ENCODE measurements at places on chromosomes 4 and X. TPM values are rescaled to one million over a fixed set of nuclear protein-coding genes. Genes with fewer than 3 reads are reported as not detected.

TLR2 gene
- total RNA-seq, result 1.2 TPM

DNA sequence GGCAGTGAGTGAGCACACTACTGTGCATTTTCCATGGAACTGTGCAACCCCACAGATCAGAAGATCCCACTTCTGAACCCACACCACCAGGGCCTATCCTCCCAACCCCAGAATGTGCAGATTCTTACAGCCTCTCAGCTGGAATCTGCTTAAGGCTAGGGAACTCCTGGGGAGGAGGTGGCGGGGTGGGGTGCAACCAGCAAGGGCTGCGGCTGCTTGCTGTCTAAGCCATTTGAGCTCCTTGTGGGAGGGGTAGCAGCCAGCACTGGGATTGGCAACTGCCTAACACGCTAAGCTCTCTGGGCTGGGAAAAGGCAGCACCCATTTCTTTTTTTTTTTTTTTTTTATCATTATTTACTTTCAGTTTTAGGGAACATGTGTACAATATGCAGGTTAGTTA is 353.3 kb downstream of the RAB28 start:
- no peaks in the 10 kb centered on the region for H3K36me3 ChIP-seq
- DNase-seq, result no peak
- no peaks in the 10 kb centered on the region for H3K27me3 ChIP-seq
- H3K4me3 ChIP-seq, result no peak overlapping the region

KLHL4 gene
- total RNA-seq, result 4.5 TPM

DNA sequence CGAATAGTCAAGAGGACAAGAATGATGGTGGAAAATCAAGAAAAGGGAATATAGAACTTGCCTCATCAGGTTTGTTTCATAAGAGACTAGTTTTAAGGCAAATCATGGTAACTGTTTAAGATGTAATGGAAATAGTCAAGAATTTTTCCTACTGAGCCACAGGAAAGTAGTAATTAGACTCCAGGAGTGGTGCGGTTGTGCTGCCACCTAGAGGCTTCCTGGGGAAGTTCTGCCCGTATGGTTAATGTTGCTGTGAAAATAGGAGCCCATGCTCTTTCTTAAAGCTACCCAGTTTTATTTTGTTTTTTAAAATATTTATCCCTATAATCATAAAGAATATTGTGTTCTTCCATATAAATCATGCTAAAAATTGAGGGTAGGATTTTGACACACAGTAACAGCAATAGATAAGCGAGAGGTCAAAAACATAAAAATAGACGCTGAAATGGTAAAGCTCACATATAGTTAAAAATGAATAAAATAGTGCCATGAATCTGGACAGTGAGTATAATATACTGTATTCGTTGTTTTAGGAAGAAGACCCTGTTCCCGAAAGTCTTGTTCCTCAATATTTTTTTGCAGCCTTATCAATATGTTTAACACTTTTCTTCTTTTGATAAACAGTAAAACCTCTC is 87.0 kb downstream of the PHOX2B start:
- peaks cover 6% of the 10 kb centered on the region for H3K36me3 ChIP-seq
- no peak overlapping the region for H3K27ac ChIP-seq
- DNase-seq, result peak; percentile 71
- no peak overlapping the region for H3K4me3 ChIP-seq

DNA sequence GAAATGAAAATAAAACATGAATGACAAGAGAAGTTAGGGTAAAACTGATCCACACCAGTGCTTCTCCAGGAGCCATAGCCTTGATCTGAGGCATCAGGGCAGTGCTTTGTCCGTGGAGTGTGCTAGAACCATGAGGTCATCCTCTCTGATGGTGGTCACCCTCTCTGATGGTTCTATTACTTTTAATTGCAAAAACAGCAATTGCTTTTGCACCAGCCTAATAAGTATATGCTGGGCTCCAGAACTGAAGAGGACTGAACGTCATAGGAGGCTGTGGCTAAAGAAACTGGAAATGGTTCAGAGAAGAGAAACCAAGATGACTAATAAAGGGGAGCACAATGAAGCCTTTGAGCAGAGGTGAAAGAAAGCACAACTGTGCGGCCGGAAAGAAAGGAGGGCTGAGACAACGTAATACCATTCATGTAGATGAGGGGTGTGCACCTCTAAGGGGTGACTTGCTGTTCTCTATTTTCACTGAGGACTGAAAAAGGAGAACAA is 17.0 kb upstream of the TMEM154 start:
- no peaks in the 10 kb centered on the region for H3K36me3 ChIP-seq
- H3K4me3 ChIP-seq, result no peak overlapping the region
- H3K27me3 ChIP-seq, result no peaks in the 10 kb centered on the region
- DNase-seq, result no peak

DNA sequence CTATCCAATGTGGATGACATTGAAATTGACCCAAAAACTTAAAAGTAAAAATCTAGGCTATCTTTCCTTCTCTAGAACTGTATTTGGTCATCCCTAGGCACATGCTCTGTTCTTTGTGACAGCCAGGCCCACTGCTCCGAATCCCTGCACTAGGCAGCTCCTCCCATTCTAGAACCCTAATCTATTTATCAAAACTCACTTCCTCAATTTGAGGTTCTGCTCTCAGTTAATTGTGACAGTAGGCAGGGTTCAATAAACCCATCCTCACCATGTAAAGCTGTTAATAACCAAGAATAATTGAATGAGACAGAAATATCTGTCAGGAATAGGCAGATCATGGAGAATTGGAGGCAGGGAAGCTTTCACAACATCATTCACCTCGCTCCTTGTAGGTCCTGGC is 51.9 kb upstream of the IRF2 start:
- H3K4me1 ChIP-seq, result no peaks in the 10 kb centered on the region
- no peak overlapping the region for H3K27ac ChIP-seq
- no peak for DNase-seq
- H3K27me3 ChIP-seq, result peaks cover 5% of the 10 kb centered on the region

- H3K36me3 ChIP-seq, result no peaks in the 10 kb centered on the region
- no peak overlapping the region for H3K4me3 ChIP-seq
These were observed 18.4 kb upstream of the RNF4 start for GRCh38 chr4:2450394-2451035.

F11 gene
- total RNA-seq, result 1.0 TPM

DNA sequence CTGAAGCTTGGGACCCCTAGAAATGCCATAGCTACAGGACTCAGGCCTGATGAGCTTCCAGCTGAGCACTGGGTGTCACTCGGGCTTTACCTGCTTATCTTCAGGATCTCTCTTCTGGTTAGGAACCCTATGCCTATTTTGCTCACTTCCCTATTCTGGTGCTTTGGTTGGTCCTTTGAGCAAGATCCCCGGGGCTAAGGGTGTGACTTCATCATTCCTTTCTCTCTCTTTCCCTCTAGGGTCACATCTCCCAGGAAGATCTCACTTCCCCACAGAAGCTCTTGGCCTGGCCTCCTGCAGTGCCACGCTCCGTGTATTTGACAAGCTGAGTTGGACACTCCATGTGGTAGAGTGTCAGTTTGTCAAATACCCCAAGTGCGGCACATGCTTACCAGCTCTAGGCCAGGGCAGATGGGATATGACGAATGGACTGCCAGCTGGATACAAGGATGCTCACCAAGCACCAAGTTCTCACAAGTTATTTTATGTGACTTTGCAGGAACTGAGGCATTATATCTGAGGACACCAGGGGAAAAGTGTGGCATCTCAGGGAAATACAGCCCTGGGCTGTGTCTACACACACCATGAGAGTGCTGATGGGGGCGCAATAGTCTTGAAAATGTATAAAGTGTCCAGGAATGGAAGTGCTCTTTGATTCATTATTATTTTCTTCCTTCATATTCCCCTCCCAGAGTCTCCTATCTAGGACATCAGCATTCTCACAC is 21.1 kb downstream of the VSIG4 start:
- H3K36me3 ChIP-seq, result no peaks in the 10 kb centered on the region
- no peak overlapping the region for H3K27ac ChIP-seq
- no peak for DNase-seq
- H3K4me3 ChIP-seq, result no peak overlapping the region

- no peak for DNase-seq
- H3K27me3 ChIP-seq, result no peaks in the 10 kb centered on the region
- no peaks in the 10 kb centered on the region for H3K36me3 ChIP-seq
- no peak overlapping the region for H3K4me3 ChIP-seq
- no peaks in the 10 kb centered on the region for H3K4me1 ChIP-seq
- no peak overlapping the region for H3K27ac ChIP-seq
These were observed 43.7 kb upstream of the FAM9C start for GRCh38 chrX:13088156-13088487.

NEUROG2 gene
- 1.2 TPM for total RNA-seq

DNA sequence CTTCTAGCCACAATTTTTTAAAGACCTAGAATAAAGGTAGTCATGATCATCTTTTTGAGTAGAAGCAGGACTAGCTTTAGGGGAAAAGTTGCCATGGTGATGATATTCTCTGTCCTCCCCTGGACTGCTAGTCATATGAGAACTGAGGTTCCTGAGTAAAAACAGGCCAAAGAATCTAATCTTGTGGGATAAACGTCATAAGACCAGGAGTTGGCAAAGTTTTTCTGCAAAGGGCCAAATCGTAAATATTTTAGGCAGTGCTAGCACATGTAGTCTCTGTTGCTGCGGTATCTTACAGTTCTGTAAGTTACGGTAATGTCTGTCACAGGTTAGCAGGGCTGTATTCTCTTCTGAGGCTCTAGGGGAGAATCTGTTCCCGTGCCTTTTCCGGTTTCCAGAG is 3.4 kb downstream of the PRPS2 start:
- no peak overlapping the region for H3K27ac ChIP-seq
- DNase-seq, result no peak
- H3K27me3 ChIP-seq, result peaks cover 6% of the 10 kb centered on the region
- no peak overlapping the region for H3K4me3 ChIP-seq
- peaks cover 13% of the 10 kb centered on the region for H3K36me3 ChIP-seq

MCF2 gene
- 0.22 TPM for total RNA-seq

GRCh38 chrX:118534716-118535493 is 39.3 kb downstream of the DOCK11 start:
- H3K4me1 ChIP-seq, result peaks cover 30% of the 10 kb centered on the region
- no peaks in the 10 kb centered on the region for H3K27me3 ChIP-seq
- H3K27ac ChIP-seq, result peak overlapping the region; percentile 52
- no peak overlapping the region for H3K4me3 ChIP-seq
- H3K36me3 ChIP-seq, result no peaks in the 10 kb centered on the region

DOK7 gene
- 0.72 TPM for total RNA-seq

GRCh38 chr4:81827577-81828202 is 356.0 kb upstream of the RASGEF1B start:
- no peak overlapping the region for H3K4me3 ChIP-seq
- no peaks in the 10 kb centered on the region for H3K27me3 ChIP-seq
- no peak overlapping the region for H3K27ac ChIP-seq
- DNase-seq, result no peak
- H3K36me3 ChIP-seq, result no peaks in the 10 kb centered on the region

- no peaks in the 10 kb centered on the region for H3K27me3 ChIP-seq
- DNase-seq, result no peak
- peaks cover 3% of the 10 kb centered on the region for H3K4me1 ChIP-seq
- no peaks in the 10 kb centered on the region for H3K36me3 ChIP-seq
These were observed 58.0 kb upstream of the PTPN13 start for GRCh38 chr4:86536151-86536550.

DNA sequence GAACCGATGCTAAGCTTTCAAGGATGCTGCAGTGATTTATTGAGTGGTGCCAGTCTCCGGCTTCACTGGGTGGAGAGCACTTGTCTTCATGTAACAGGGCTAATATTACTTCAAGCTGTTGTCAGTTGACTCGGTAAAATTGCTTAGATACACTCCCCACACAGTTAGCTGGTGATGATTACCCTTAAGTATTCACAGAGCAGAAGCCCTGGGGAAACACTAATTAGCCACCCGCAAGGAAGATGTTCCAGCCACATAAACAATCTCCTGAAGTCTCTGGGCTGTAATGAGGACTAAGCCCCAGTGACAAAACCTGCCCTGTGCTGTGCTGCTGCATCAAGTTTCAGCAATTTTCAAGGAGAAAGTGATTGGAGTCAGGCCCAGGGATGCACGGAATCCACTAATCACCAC is 37.3 kb upstream of the GK2 start:
- no peak overlapping the region for H3K27ac ChIP-seq
- no peak for DNase-seq
- H3K4me1 ChIP-seq, result peaks cover 10% of the 10 kb centered on the region
- no peaks in the 10 kb centered on the region for H3K27me3 ChIP-seq

CENPVL1 gene
- 0.85 TPM for total RNA-seq

GRCh38 chr4:185651137-185651677 is 115.9 kb upstream of the PDLIM3 start:
- peak overlapping the region; percentile 64 for H3K27ac ChIP-seq
- H3K4me3 ChIP-seq, result no peak overlapping the region
- peaks cover 29% of the 10 kb centered on the region for H3K4me1 ChIP-seq

MSN gene
- total RNA-seq, result 16.7 TPM

- H3K4me3 ChIP-seq, result peak overlapping the region; percentile 82
- peaks cover 9% of the 10 kb centered on the region for H3K4me1 ChIP-seq
- no peak for DNase-seq
- peaks cover 99% of the 10 kb centered on the region for H3K27me3 ChIP-seq
These were observed 2.2 kb upstream of the HTR2C start for GRCh38 chrX:114581528-114582263.

DNA sequence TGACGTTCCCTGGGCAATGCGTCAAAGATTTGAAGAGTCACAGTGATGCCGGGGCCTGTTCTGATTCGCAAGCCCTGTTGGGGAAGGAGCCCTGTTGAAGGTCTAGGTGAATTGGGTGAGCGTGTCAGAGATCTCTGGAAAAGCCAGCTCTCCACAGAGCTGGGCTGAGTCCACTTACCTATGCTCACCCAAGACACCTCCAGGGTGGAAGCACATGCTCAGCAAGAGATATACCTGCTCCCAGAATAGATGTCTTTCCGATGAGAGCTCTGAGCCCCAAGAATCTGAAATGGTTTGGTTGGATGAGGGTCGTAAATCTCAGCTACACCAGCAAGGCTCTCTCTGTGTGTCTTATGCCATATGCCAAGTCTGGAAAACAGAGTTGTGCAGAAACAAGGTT is 1.7 kb downstream of the GABRQ start:
- peaks cover 37% of the 10 kb centered on the region for H3K27me3 ChIP-seq
- DNase-seq, result no peak
- H3K4me1 ChIP-seq, result no peaks in the 10 kb centered on the region
- H3K27ac ChIP-seq, result no peak overlapping the region
- H3K4me3 ChIP-seq, result no peak overlapping the region

GRCh38 chr4:32268863-32269262 is 1548.7 kb downstream of the PCDH7 start:
- H3K27me3 ChIP-seq, result no peaks in the 10 kb centered on the region
- DNase-seq, result no peak

- H3K4me3 ChIP-seq, result no peak overlapping the region
- no peaks in the 10 kb centered on the region for H3K36me3 ChIP-seq
- H3K27ac ChIP-seq, result no peak overlapping the region
These were observed 1303.6 kb downstream of the FAM133A start for GRCh38 chrX:94977562-94977961.

DNA sequence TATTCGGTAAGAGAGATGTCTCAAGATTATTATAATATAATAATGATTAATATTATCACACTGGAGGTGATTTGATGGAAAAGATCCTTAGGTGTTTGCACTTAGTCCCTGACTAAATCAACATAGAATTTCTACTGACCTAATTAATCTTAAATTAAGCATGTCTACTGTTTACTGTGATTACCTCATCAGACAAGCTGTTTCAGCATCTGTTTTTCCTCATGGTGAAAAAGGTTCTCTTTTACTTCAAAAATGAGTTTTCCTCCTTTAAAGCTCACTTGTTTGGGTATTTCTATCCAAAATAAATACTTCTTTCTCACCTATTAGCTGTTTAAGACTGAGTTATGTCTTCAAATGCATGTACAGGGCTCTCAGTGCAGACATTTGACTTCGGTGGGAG is 407.8 kb downstream of the NKX6-1 start:
- no peak for DNase-seq
- no peaks in the 10 kb centered on the region for H3K4me1 ChIP-seq
- no peaks in the 10 kb centered on the region for H3K36me3 ChIP-seq
- no peak overlapping the region for H3K27ac ChIP-seq
- no peaks in the 10 kb centered on the region for H3K27me3 ChIP-seq
- H3K4me3 ChIP-seq, result no peak overlapping the region

VCX2 gene
- total RNA-seq, result not detected
